ENCODE measurements at places on chromosomes 7 and 10. TPM values are rescaled to one million over a fixed set of nuclear protein-coding genes. Genes with fewer than 3 reads are reported as not detected.

Gene MSS51
- total RNA-seq = 6.5 TPM

Gene PRKRIP1
- total RNA-seq = 28.8 TPM

Gene FGF8
- total RNA-seq = not detected

Gene ZC3HAV1
- 53.4 TPM for total RNA-seq

Gene SPDYE5
- not detected for total RNA-seq

Gene HDAC9
- 100 TPM for total RNA-seq

Gene NUTM2B
- 2.7 TPM for total RNA-seq

Gene ZNF365
- total RNA-seq = 1.9 TPM

Gene HOXA5
- total RNA-seq = 7.3 TPM

Gene OR9A2
- not detected for total RNA-seq

Gene LGI1
- total RNA-seq = not detected

Gene UNCX
- not detected for total RNA-seq

Gene EBF3
- 0.20 TPM for total RNA-seq

Gene GNGT1
- not detected for total RNA-seq

Gene KIAA1549
- 1.4 TPM for total RNA-seq

Gene OPN4
- total RNA-seq = not detected

Gene LIPM
- total RNA-seq = not detected

Gene COBL
- 0.59 TPM for total RNA-seq

Gene PUS7
- 5.0 TPM for total RNA-seq

Gene OR2A5
- total RNA-seq = not detected

Gene NKX6-2
- total RNA-seq = not detected

Gene UNC5B
- total RNA-seq = 13.4 TPM

Gene AVPI1
- total RNA-seq = 16.0 TPM

Gene SPDYE11
- total RNA-seq = not detected

Gene CHPF2
- 45.5 TPM for total RNA-seq

Gene ACTR3C
- total RNA-seq = 6.6 TPM
